ENCODE measurements at places on chromosomes 1 and 21.

DNA sequence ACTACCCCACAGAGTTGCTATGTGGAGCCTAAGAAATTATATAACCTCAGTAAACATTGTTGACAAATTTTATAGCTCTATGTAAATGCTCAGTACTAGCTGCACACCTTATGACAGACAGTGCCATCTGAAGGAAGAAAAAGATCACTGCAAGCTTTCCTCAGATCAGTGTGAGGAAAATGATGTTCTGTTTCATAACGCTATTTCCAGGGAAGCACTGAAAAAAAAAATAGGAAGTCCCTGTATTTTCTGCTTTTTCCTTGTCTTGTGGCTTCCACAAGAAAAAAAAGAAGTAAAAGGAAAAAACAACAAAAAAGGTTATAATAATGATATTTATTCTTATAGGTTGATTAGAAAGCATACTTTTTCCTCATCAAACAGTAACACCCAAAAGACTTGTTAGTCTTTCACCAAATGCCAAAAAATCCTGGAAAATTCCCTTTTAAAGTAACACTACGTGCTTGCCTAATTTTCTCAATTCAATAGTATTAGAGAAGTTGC is 23.2 kb downstream of the LYST start:
- peak; percentile 45 for DNase-seq

DNA sequence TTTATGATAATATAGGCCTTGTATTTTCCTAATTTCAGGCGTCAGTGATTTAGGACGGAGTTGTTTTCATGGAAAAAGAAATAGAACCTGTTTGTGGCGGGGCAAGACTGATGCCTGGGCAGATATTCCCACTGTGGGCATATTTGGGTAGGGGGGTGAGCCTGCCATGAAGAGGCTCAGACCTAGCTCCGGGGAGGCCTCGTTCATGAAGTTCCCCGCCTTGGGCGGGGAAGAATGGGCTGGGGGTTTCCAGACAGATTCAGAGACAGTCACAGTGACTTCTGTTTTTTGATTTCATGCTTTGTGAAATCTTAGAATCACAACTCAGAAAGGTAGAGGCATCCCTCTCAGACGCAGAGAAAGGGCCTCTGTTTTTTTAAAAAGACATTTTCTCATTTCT is 36.1 kb downstream of the RUNX3 start:
- peak; percentile 16 for DNase-seq

DNA sequence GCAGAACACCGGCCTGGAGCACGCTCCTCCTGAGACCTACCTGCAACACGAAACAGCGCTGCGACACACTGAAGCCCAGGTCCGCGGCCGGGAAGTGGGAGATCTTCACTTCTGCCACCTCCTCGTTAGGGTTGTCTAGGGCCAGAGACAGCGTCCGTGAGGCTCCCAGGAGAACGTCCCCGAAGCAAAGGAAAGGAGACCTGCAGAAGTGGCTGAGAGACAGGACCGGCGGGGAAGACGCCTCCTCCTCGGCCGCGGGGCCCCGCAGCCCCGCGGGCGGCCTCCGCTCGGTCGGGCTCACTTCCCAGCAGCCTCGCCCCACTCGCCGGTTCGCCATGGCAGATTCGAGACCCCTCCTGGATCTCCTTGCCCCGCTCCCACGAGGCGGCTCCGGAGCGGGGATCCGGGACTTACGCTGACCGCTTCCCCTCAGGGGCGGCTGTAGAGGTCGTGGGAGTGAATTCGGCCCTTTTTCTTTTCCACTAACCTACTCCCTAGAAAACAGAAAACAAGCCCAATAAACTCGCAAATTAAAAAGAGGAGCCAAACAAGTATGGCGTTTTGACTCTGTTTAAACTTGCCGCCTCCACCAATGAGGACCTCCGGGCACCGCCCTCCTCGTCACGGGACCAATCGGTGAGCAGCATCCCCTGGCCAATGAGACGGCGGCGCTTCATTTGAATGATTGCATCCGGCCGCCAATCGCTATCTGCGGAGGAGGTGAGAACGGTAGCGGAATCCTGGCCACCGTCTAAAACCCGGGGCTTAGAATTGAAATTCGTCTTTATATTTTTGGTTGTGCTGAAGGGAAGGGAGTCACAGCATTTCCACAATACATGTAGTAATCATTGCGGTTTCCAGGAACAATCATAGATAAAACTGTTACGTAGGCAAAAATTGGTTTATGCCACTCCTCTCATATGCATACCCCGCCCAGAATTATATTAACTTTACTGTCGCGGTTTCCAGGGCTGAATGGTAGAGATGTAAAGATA is at the start of gene ASPM:
Gene ASPM (minus strand): TSS at position 569 of the 995 bp plus-strand sequence. CDS start 232 bp downstream, at position 337.
- peak; percentile 96 for DNase-seq

DNA sequence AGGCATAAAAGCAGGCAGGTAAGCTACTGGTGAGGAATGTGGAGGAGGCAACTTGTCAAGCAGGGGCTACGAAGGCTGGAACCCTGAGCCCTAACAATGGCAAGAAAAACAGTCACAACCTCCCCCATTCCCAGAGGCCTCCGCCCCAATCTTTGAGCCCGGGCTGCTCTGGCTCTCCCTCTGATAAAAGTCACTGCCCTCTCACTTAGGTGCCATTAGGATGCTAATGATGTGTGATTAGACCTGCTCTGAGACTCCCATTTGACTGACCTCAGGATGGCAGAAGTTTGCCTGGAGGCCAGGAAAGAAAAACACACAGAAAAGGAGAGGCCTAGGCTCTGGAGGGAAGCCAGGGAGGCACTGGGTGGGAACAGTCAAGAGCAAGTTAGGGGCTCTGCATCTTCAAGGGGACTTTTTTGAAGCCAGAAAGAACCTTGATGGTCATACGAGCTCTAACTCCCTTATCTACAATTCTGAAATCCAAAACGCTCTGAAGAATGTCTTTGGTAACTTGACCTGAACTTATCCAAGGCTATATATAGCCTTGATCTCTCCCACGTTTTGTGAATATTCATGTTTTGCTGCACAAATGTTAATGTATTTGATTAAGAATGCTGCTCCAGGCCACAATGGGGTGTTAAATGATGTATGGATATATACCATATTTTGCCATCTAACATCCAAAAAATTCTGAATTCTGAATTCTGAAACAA is 98.9 kb downstream of the TRABD2B start:
- no peak for DNase-seq

DNA sequence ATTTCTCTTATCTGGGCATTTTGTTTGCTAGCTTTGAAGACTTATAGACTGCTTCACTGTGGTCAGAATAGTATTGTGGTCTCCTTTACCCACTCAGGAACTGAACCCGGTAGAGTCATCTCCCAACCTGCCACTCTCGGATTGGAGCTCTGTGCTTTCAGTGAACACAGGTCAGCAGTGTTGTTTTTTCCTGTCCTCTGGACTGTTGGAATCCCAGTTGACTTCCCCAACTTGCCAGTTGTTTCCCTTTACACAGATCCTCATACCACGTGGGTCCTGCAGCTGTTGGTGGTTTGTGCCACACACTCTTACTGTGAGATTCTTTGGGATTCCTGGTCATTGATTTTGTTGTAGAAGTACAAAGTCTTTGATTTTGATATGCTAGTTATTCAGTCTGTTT is 214.1 kb downstream of the DYRK1A start:
- DNase-seq: no peak

- no peak for DNase-seq
These were observed 41.4 kb downstream of the TRIM62 start for GRCh38 chr1:33140153-33141149.

- DNase-seq: peak; percentile 60
These were observed at the start of the genes ADORA3 and TMIGD3 for GRCh38 chr1:111503585-111504060. Gene ADORA3, minus strand, starts transcription at chr1:111503633. Its CDS starts 279 bp downstream, at chr1:111503354. Gene TMIGD3, minus strand, starts transcription at chr1:111503633. Its CDS starts 279 bp downstream, at chr1:111503354.

GRCh38 chr1:222171005-222171404 is 376.9 kb downstream of the HHIPL2 start:
- DNase-seq: peak; percentile 52

- DNase-seq: no peak
These were observed 1373.7 kb downstream of the BRINP3 start for GRCh38 chr1:189103956-189104355.

- DNase-seq: no peak
These were observed 23.8 kb downstream of the DENND2D start for GRCh38 chr1:111176678-111177077.

DNA sequence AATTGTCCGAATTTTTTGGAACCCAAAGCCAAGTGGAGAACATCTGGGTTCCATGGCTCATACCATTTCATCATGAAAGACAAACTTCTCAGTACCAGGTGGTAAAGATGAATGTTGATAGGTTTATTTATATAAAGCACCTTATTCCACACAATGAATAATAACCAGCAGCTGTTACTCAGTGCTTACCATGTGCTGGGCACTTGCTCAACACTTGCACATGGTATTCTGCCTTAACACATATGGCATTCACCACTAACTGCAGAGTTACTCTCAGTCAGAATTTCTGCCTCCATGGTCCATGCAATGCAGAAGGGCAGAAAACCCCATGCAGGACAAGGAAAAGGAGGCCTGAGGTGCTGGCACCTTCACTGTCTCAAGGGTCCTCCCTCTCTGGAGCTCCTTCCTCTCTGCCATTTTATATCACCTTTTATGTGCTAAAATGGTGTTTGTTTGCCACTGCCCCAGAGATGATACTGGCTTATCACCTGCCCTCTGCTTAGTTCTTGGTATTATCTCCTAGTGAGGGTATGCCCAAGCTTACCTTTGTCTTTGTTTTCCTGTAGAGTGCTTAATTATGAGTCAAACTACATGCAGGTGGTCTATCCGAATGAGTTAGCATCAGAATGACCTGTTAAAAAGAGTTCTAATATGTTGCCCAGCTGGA is 76.7 kb upstream of the ZNF326 start:
- no peak for DNase-seq

DNA sequence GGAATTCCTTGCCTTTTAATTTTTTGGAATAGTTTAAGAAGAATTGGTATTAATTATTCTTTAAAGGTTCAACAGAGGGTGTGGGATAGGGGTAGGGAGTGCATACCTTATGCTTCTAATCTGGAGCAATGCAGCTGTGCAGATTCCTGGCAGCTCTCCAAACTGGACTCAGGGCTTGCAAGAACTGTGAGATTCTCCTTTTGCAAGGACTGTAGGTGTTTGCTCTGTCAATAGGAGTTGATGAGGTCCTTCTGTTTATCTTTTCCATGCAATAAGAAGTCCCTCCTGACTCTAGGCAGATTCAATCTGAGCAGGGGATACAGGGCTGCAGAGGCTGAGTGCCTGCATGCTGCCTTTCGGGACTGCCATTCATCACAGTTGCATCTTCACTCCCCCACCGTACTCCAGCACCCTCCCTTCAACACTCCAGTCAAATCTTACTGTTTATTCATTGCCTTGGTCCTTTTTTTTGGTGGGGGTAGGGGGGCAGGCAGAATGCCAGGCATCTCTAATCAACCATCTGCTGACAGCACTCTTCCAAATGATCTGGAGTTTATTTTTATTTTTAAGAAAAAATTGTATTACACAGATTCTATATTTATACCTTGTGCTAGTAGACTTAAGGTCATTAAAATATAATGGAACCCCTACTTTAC is 122.3 kb downstream of the DISC1 start:
- DNase-seq: no peak

GRCh38 chr1:211722277-211723175 is 47.1 kb upstream of the NEK2 start:
- DNase-seq: no peak

- no peak for DNase-seq
These were observed 54.9 kb downstream of the CD46 start for GRCh38 chr1:207806531-207807325.

DNA sequence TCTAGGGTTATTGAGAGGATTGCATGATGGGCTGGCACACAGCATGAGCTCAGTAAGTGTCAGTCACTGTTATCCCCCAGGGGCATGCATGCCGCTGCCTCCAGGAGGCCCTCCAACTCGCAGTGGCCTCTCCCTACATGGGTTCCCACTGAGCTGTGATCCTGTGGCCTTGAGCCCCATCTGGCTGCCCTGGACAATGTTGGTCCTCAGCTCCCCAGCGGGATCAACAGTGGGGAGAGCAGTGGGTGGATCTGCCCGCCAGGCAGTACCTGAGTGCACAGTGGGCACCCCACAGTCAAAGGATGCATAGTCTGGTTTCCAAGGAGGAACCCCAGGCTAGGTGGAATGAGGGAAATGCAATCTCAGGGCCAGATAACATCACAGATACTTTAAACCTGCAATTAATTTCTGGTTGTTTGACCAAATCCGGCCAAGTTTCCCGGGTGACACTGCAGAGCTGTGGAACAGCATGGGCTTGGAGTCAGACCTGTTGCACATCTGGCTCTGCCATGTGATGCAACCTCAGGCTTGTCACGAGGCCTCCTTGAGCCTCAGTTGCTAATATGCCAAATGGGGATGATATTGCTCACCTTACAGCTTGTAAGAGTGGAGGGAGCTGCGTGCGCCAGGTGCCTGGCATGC is 9.3 kb downstream of the PADI3 start:
- DNase-seq: no peak

- DNase-seq: no peak
These were observed 43.5 kb upstream of the TRAPPC10 start for GRCh38 chr21:43968410-43969114.

DNA sequence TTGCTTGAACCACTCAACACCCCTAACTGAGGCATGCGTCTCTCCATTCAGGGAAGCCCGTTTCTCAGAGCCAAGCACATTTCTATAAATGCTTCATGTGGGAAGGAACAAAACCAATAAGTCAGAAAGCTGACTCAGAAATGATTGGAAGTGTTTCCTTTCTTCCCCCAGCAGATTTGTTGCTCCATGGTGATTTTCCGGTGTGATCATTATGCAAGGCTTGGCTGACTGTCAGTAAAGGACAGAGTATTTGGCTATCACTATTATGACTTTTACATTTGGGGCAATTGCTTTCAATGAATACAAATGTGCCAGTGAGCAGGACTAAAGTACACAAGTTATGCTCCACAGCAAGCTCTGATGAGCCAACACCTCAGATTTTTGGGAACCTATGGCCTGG is 53.3 kb upstream of the ZC3H11B start:
- no peak for DNase-seq

GRCh38 chr1:84489766-84490165 is 10.7 kb downstream of the RPF1 start:
- DNase-seq: no peak

- DNase-seq: peak; percentile 81
These were observed 69.2 kb downstream of the FASLG start for GRCh38 chr1:172727956-172728603.

DNA sequence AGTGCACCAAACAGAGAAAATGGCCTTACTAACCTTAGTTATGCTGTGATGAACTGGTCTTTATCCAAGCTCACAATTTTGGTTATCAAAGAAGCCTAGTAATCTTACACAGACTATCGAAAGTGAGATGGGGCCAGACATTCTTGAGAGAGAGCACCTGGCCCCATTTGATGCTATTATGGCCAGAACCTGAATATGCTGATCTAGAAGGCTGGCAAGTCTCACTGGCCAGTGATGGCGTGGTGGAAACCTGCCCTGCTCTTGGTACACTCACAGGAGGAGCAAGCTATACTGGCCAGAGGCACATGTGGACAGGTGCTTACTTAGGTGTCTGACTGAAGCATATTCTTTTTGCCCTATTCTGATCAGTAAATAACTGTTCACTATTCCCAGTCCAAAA is 357.8 kb upstream of the ZRANB2 start:
- no peak for DNase-seq

DNA sequence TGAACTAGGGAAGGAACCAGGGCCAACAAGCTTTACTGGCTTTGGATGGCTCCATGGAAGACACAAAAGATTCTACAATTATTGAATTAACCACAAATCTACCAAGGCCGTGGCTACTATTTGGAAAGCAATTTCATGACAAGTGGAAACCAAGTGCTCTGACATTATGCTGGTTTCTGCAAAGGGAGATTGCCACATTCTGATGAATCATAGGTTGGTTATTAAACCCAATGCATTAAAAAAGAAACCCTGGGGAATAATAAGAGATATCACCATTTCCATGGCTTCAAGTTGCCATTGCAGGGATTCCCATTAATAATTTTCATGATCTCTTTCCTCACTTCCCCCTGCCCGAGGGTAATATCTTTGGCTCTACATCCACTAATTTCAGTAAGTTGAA is 359.2 kb upstream of the NCAM2 start:
- no peak for DNase-seq

Data from GM12865 (cell line).